NCI-H345 (cell line): ENCODE measurements at places on chromosomes 3 and 15.

- peak; percentile 47 for DNase-seq
These were observed 27.6 kb upstream of the TRPM1 start for GRCh38 chr15:31128919-31129768.

DNA sequence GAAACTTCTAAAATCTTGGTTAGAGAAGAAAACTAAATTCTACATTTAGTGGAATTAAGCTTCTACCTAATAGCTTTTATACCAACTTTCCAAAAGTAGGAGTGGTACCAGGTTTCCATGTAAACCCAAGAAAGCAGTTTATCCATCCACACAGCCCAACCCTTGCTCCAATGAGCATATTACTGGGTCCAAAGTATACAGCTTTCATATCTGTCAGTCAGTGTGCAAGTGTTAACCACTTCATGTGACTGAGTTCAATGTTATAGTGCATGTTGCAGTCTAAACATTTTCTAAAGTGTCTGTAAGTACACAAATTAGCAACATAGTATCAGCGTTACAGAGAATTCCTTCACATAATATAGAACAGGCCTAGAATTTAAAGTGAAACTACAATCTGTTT is 73.2 kb downstream of the C3orf70 start:
- no peak for DNase-seq

DNA sequence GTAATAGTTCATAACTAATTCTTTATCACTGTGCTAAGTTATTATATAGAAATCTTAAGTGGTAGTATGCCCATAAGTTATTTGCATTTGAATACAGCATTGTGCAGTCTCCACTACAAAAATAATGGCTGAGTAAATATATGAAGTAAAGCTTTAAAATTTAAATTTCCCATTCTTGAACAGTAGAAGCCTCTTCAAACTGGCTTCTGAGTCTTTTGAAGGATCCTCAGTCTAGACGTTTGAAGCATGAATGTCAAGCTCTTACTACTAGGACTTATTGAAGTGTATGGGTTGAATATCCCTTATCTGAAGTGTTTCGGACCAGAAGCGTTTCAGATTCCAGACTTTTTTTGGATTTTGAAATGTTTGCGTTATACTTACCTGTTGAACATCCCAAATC is 16.3 kb downstream of the MORF4L1 start:
- no peak for DNase-seq

- DNase-seq: no peak
These were observed 140.3 kb upstream of the NSMCE3 start for GRCh38 chr15:29409890-29410289.

DNA sequence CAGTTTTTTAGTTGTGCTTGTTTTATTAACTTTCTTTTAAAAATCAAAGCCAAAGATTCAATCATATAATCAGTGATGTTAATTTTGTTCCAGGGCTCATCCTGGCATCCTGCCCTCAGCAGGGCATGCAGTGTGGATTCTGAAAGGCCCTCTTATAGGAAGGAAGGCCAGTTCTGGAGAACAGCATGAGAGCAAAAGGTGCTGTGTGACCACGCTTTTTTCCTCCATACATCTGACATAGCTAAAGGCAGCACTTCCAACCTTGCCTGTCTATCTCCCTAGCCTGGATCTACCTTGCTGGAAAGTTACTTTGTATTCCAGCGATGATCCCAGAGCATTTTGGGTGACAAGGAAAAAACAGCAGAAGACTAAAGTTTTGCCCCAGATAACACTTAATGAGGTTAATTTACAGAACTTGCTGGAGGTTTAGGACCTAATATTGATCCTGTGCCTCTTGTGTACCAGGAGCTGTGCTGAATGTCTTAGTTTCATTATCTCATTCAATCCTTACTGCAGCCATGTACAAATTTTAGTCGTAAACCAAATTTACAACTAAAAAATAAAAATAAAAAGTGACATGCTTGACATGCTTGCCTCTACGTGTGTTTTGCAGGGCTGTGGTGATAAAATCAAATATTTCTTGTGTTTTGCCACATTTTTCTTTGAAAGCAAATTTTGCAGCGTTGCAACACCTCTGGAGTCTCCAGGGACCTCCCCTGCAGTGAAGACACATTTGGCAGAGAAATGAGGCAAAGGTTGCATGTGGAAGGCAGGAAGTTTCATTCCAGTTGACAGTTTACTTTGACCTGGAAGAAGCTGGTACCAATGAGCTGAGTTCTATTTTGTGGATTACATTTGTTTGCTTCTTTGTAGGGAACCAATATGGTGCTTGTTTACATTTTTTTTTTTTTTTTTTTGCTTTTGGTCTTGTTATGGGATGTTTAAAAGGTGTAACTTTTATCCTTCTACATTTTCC is 13.2 kb downstream of the IL1RAP start:
- DNase-seq: peak; percentile 59

- DNase-seq: no peak
These were observed 588.3 kb upstream of the LMCD1 start for GRCh38 chr3:7913283-7913682.

DNA sequence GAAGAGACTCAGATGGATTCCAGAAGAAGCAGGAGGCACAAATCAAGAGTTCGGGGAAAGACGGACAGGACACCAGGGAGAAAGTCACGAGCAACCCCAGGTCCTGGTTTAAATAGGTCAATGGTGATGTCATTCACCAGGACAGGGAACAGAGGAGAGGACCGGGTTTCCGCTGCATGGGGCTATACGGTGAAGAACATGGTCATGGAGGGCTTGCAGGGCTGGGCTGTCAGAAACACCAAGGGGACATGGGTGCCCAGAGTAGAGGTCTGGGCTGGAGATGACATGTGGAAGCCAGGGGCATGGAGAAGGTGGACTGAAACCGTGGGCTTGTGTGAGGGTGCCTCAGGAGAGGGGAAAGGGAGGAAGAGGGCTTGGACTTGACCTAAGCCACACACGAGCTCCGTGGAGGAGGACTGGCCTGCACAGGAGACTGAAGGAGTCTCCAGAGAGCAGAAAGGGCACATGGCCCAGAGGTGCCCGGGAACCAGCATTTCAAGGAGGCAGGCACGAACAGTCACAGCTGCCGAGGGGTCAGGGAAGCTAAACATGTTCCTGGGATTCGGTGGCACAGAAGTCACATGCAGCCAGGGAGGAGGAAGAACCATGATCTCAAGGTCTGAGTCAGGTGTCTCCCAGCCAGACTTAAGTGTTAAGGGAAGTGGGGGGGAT is 54.2 kb upstream of the RPL32 start:
- no peak for DNase-seq

DNA sequence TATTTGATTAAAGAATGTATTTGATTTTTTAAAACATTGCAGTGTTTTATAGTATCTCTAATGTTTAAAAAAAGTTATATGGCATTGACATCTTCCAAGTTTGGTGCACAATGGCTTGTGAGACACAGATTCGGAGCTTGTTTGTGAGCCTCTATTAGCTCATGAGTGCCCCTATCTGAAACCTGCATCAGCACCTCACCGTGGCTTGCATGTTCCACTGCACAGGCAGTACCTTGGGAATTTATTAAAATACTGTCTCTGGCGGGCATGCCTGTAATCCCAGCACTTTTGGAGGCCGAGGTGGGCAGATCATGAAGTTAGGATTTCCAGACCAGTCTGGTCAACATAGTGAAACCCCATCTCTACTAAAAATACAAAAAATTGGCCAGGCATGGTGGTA is 6.8 kb upstream of the RTP2 start:
- DNase-seq: no peak

DNA sequence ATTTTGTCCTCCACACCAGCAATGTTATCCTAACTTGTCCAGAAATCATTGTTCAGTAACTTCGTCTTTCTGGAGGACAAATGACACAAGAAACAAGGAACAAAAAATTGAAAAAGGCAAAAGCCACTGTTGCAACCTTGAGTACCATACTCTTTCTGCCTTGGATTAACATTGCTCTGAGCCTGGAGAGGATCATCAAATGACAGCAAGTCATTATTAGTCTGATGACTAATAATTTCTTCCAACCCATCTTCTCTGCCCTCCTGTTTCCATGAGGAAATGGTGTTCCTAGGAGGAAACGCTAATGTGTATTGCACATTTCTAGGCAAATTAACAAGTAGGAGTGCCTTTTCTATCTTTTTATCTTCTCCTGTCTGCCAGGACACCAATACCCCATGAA is 153.9 kb downstream of the PCCB start:
- no peak for DNase-seq

DNA sequence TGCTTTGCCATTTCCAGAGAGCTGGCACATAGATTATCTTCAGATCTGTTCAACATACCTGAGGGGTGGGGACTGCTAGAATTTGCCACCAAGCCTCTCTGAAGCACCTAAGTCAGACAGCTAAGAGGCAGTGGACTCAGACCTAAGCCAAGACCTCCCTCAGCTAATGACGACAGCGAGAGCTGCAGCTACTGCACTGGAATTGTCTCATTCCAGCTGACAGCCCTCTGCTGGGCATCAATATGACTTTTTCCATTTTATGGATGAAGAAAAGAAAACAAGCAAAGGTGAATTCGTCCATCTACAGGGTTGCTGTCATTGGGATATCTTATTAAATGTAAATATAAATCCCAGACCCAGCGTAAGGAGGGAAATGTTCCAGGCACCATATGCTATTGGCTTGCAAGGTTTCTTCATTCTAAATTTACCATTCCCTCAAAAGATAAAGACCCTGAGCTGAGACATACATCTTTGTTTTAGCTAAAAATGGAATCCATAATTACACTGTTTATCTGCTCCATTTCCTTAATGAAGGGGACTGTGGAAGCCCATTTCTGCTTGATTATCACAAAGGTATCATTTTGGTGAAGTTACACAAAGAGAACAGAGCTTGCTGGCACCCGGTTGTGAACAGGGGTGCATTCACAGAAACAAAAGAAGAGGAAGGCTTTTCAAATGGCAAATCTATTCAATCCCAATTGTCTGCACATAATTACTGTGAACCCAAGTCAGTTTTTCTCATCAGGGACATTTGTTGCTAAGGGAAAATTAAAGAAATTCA is 85.5 kb upstream of the LRTM1 start:
- DNase-seq: no peak

- no peak for DNase-seq
These were observed 596.6 kb upstream of the AGTR1 start for GRCh38 chr3:148101061-148101460.

GRCh38 chr3:5197470-5198312 is 10.2 kb downstream of the EDEM1 start:
- DNase-seq: no peak

DNA sequence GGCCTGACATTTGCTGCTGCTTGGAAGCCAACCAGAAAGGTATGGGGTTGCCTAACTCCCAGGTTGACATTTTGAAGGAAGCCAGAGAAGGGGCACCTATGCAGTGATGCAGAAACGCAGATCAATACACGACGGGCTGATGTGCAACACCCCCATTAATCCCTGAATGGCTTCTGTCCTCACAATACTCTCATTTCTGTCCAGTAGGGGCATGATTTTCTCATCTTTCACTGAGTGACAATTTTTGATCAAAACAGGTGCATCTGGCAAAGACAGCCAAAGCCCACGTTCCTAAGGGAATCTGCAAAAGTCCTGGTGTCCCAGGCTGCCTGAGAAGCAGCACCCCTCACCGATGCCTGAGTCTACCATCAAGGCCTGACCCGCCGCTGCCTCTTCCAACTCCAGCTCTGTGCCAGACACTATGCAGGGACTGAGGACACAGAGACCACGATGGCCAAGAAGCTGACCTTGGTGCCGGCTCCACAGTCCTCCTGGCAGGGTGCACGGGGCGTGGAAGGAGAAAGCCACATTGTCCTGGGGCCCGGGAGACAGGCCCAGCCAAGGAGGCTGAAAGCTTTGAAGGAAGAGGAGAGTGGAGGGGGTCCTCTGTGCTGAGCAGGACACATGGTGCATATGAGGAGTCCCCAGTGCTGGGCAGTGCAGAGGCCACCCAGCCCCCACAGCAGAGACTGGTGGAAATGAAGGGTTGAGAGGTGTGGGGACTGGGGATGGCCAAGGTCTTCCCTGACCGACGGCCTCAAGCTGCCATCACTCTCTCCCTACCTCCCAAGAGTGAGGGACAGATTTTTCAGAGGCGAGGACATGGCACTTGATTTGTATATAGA is 159.6 kb downstream of the NUP210 start:
- DNase-seq: no peak

DNA sequence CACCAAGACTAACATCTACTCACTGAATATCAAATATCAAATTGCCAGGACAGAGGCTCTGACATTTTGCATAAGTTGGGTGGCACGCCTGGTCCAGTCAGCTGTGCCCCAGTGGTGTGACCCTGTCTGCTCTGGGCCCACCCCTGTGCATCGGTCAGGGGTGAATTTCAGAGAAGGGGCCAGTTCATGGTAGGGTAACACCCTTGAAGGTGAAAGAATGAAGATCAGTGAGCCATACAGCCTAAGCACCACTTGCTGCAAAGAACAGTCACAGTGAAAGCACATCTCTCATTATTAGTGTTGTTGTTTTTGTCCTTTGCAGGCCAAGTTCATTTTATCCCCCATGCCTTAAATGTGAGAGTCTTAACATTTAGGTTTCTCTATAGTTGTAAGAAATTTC is 86.8 kb downstream of the MYRIP start:
- no peak for DNase-seq

DNA sequence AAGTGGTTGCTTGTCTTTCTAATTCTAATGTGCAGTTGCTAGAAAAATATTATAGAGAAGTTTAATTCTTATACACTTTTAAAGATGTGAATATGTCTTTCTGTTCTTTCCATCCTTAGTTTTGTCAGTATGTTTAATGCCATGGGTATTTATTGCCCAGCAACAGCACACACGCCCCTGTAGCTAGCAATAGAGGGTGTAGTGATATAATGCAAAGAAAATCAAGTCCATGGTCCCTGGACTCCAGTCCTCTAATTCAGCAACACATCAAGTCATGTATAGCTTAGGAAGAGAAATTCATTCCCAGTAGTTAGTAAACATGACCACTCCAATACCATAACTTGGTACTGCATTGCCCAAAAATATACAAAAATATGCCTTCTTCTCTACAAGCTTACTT is 292.4 kb upstream of the NR2F2 start:
- no peak for DNase-seq

- DNase-seq: no peak
These were observed 187.1 kb downstream of the MEGF11 start for GRCh38 chr15:66066481-66066880.
